ENCODE measurements at places on chromosomes 5 and 9.

GRCh38 chr9:86126998-86127972 lies 27.9 kb upstream of the GOLM1 start:
- no peak for DNase-seq

GRCh38 chr9:6833518-6834192 lies 75.9 kb downstream of the KDM4C start:
- DNase-seq: no peak

GRCh38 chr5:59103303-59103702 lies 520.4 kb downstream of the RAB3C start:
- DNase-seq: no peak

DNA sequence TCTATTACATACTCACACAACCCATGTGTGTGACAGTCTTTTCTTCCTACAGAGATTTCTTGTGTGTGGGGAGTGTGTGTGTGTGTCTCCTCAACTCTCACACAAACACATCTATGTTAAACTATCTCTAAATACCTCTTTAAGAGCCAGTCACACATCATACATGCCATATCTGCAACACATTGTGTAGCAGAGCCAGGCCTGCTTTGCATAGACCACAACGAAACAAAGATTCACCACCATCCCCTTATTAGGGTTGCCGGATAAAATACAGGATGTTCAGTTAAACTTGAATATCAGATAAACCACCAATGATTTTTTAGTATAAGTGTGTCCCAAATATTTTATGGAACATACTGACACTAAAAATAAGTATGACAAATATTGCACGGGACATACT lies 2.3 kb downstream of the FAM170A start:
- no peak for DNase-seq

DNA sequence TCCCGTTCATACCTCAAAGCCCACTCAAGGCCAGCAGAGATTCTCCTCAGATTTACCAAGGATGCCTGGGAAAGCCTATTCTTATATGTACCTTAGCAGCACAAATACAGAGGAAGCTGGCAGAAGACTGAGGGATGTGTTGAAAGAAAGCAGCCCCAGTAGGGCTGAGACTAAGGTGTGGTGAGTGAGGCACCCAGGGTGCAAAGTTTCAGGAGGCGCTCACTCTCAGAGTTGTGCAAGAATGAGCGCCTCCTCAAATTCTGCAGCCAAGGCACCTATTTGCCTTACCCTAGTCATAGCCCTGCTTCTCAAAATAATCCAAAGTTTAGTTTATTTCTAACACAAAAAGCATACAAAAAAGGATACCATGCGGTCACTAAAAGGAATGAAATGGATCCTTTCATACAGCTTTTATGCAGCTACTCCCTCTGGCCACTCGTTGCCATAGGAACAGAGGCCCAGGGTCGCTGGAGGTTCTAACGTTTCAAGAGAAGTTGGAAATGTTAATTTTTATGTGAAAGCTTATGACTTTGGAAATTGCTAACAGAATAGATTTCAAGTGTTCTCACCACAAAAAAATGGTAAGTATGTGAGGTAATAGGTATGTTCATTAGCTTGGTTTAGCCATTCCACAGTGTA lies 79.7 kb upstream of the SMIM23 start:
- no peak for DNase-seq

DNA sequence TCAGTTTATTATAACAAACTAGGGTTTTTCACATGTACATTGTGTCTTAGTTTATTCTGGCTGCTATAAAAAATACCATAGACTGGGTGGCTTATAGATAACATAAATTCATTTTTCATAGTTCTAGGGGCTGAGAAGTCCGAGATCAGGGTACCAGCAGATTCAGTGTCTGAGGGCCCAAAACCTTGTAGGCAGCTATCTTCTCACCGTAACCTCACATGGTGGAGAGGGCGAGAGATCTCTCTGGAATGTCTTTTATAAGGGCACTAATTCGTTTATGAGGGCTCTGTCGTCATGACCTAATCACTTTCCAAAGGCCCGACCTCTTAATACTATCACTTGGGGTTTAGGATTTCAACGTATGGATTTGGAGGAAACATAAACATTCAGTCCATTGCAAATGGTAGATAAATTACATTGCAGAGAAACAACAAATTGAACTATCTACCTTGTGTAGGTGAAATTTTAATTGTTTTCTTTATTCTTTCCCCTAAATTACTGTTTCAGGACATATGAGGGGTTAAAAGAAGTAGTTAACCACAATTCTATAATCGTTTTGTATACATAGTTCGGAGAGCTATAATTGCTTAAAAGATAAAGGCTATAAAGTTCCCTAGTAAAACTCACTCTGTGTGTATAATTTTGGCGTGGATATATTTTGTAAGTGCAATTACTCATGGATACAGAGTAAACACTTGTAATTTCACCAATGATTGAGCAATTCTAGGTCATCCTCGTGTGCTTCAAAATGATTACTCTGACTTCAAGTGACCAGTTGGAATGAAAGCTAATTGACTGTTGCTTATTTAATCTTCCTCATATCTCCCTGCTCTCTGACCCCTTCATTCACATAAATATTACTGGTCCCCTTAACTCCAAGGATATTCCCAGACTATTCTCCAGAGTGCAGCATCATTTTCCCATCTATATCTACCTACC lies 247.5 kb upstream of the TMEM161B start:
- no peak for DNase-seq

- no peak for DNase-seq
These were observed 68.2 kb upstream of the TAF1L start for GRCh38 chr9:32703635-32704034.

DNA sequence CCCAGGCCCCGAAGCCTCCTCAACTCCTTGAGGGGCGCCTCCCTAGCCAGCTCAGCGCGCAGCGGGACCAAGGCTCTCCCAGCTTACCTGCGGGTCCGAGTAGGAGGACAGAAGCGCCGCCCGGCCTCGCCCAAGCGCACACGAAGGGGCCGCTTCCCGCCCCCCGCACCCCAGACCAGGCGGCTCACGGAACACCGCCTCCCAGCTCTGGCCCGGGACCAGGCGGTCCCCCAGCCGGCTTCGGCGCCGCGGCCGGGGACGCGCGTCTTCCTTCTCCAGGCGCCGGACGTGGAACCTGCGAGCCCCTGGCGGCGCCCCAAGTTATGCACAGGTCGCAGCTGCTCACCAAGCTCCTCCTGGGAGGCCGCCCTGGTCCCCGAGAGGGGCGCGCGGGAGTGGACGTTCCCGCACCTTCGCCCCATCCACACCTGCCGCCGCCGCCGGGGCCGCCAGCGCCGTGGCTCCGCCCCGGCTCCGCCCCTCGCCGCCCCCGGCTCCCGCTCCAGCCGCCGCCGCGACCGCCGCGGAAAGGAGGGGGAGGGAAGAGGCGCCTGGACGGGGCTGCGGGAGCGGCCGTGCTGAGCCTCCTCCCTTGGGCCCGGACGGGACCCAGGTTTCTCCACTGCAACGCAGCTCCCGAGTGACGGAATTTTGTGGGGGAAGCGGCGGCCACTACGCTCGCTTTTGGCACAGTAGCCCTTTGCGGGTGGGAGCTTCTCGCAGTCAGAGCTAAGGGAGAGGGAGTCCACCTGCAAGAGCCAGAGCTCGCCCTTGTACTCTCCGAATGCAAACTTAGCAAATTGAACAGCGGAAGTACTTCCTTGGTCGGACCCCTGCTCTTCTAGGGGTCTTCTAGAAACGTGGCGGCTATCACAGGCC lies 77.5 kb upstream of the IFNE start:
- DNase-seq: no peak

- no peak for DNase-seq
These were observed at the start of gene TERT for GRCh38 chr5:1294835-1295649. TSS of gene TERT (minus strand) at chr5:1295068. CDS start at chr5:1294989, 79 bp downstream.

- DNase-seq: no peak
These were observed 9.3 kb upstream of the MEGF9 start for GRCh38 chr9:120723565-120723964.

GRCh38 chr9:137975936-137976565 lies 98.5 kb downstream of the CACNA1B start:
- DNase-seq: no peak

GRCh38 chr9:101460965-101461364 lies 25.4 kb upstream of the ALDOB start:
- DNase-seq: no peak

DNA sequence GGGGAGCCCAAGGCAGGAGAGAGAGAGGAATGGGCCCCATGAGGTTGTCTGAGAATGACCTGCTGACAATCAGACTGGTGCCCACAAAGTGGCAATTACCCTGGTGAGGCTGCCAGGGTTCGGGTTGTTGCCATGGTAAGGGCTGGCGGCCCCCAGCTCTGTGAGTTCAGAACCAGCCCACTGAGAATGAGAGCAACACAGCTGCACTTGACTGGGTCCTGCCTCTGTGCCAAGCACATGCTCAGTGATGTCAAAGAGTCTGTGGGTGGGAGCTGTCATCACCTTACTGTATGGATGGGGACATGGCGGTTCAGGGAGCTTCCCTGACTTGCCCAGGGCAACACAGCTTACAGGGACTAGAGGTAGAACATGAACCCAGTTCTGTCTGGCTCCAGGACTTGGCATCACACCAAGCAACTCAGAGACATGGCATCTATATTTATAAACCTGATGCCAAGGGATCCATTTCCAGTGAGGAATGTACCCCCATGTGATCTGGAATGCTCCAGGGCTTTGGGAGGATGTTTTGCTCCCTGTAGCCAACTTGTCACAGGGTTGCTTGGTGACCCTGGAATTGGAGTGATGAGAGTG lies 38.2 kb upstream of the TEX48 start:
- no peak for DNase-seq

DNA sequence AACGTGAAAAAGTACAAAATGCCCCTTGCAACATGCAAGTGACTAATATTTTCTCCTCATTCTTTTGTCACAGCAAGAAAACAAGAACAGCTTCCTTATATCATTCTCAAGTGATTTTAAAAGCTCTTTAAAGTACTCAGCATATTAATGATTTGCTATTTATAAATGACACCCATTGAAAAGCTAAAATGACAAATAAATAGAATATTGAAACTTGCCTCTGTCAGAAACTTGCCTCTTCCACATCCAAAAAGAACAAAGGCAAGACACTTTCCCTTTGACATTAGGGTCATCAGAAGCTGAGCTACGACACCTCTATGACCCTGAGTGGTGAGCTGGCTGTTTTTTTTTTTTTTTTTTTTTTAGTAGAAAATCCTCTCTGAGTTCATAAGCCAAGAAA lies 339.6 kb upstream of the ITGA1 start:
- DNase-seq: no peak

- DNase-seq: no peak
These were observed 51.3 kb upstream of the HAND1 start for GRCh38 chr5:154529282-154529681.

DNA sequence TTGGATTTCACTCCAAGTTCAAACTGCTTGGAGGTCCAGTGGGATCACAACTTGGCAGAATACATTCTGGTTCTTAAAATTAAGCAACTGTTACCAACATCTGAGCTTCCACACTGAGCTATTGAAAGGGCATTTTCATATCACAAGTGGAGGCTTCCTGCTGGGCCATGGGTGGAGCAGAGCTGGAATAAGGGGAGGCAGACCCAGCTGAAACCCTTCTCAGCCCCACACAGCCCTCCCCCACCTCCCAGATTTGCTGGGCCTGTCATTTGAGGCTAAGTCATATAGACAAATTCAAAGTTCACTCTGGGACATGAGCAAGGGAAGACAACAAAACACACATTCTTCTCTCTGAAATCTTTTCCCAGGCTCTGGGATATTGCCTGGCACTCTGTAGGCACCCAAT lies 79.9 kb downstream of the ACTL7B start:
- no peak for DNase-seq

GRCh38 chr5:644509-644908 lies 32.4 kb downstream of the CEP72 start:
- no peak for DNase-seq

DNA sequence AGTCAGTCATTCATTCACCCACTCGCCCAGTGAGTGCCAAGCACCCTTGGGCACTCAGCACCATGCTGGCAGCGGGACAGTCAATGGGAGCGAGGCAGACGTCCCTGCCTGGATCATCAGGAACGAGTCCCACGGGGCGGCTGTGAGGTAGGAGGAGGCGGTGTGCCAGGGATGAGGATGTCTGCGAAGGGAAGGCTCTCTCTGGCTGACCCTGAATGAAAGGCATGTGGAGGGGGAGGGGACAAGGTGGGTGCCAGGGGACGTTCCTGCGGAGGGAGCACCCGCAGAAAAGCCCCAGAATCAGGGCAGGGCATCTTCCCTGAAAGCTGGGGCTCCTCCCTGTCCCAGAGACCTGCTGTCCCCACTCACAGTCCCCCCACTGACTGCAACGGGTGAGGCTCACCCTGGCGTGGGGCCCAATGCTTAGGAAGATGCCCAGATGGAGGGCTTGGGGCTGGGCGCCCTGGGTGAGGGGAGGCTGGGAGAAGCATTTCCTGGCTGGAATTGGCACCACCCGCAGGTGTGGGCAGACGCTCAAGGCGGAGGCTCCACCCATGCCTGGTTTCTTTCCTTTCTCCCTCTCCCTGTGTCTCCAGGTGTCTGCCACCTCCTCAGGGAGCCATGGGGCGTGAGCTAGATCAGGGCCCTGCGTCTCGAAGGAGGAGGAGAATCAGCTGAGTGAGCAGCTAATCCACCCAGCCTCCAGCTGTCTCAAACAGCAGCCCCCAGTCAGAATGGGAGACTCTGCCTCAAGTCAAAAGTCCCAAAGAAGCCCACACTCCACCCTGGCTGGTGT lies 179.0 kb upstream of the PPP1R26 start:
- DNase-seq: no peak
